ENCODE measurements at places on chromosomes 7 and 10.

DNA sequence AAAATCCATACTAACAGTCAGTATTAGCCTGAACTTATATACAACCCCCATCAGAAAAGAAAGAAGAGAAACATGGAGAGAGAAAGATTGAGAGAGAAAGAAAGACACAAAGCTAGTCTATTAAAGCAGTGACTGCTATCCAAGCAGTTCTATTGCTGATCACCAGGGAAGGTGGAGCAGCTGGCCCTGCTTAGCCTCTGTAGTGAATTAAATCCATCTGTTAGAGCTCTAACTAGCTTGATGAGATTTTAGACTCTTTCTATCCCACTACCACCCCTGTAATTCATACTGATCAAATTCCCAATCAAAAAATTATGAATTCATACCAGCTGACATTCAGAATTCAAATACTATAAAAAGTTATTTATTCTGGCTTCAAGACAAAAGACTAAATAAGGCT, 486.0 kb upstream of the LRRN3 start:
- DNase-seq = no peak

- DNase-seq = peak; percentile 49
These were observed 72.8 kb upstream of the PPIF start for GRCh38 chr10:79274279-79275104.

DNA sequence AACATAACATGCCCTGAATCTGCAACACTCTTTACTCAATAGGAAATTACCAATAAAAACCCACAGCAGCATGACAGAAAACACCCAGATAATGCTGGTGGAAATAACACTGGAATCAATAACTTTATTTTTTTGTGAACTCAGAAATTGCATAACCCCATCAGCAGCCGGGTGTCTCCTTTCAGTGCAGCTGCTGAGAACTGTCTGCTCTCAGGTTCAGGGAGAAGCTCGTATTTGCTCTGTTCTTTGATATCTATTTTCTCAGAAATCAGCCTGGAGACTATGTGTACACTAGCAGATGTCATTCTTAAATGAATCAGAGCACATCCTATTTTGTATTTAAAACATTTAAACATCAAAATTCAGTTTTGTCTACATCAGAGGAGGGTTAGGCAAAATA, 506.0 kb downstream of the POM121L12 start:
- no peak for DNase-seq

- no peak for DNase-seq
These were observed 14.3 kb downstream of the TSPAN15 start for GRCh38 chr10:69465457-69466157.

- peak; percentile 12 for DNase-seq
These were observed 9.5 kb upstream of the ASAH2 start for GRCh38 chr10:50260791-50261281.

- no peak for DNase-seq
These were observed 83.6 kb downstream of the DNAJC1 start for GRCh38 chr10:21919906-21920305.

- DNase-seq = no peak
These were observed 69.1 kb downstream of the SCRN1 start for GRCh38 chr7:29920491-29920890.

DNA sequence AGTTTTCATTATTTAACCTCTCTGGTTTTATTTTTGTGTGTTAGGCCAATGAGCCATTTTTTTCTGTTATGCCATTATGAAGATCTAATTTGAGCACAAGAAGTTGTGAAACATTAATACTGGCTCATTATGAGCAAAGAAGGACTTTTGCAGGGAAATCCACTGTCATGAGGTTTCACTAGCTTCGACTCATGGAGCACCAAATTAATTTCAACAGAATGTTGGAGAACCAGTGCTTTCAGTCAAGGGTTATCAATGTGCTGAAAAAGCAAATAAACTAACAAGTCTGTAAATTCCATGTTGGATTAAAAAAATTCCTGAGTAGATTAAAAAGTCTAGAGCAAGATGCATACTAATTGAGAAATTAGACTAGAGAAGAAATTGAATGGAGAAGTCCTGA, 594.2 kb upstream of the FZD8 start:
- no peak for DNase-seq

DNA sequence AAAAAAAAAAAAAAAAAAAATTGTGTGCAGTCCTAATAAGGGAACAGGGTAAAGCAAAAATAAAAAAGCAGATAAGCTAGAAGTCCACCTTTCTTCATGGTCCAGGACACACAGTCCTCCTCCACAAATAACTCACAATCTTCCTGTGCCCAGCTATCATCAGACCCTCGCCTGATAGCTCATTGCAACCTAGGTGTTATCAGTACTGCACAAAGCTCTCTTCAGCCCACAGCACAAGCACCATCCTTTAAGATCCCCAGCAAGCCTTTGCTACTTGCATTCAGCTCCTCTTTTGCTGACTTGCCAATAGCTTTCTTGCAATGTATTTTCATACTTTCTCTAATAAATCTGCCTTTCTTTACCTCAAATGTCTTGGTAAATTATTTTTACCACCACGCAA, 5.0 kb downstream of the NDUFA5 start:
- DNase-seq = no peak

- DNase-seq = no peak
These were observed 11.5 kb downstream of the LIMK1 start for GRCh38 chr7:74095135-74095534.

DNA sequence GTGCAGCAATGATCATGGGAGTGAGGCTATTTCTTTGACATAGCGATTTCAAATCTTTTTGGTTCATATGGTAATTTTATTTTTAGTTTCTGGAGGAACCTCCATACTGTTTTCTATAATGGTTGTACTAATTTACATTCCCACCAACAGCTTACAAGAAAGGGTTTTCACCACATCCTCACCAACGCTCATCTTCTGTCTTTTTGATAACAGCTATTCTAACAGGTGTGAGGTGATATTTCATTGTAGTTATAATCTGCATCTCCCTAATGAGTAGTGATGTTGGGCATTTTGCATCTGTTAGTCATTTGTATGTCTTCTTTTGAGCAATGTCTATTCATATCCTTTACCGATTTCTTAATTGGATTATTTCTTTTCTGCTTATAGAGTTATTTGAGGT, 75.0 kb upstream of the FHIP2A start:
- DNase-seq = no peak

- peak; percentile 68 for DNase-seq
These were observed 132.7 kb downstream of the ELAPOR2 start for GRCh38 chr7:86926732-86927131.

DNA sequence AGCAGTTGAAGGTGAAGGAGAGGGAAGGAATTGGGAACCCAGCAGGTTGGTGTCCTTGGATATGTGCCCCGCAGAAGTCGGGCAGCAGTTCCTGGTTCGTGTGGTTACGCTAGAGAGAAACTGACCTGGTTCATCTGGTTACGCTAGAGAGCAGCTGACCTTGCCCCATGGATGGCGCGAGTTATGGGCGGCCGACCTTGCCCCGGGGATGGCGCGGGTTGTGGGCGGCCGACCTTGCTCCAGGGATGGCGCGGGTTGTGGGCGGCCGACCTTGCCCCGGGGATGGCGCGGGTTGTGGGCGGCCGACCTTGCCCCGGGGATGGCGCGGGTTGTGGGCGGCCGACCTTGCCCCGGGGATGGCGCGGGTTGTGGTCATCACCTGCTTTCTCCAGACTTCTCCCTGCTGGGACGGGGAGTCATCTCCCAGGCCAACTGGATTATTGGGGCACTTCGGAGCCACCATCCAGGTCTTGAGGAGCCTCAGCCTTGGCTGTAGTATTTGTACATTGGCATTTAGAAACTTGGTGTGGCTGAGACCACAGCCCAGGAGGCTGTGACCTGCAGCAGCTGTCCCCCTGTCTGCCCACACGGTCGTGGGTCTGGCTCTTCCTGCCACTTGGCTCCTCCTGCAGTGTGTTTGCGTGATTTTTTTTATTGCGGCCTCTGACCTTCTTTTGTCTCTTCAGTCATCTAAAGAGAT, 6.1 kb downstream of the GET4 start:
- DNase-seq = no peak
